ENCODE measurements at places on chromosomes 2 and 18. TPM values are rescaled to one million over a fixed set of nuclear protein-coding genes. Genes with fewer than 3 reads are reported as not detected.

DNA sequence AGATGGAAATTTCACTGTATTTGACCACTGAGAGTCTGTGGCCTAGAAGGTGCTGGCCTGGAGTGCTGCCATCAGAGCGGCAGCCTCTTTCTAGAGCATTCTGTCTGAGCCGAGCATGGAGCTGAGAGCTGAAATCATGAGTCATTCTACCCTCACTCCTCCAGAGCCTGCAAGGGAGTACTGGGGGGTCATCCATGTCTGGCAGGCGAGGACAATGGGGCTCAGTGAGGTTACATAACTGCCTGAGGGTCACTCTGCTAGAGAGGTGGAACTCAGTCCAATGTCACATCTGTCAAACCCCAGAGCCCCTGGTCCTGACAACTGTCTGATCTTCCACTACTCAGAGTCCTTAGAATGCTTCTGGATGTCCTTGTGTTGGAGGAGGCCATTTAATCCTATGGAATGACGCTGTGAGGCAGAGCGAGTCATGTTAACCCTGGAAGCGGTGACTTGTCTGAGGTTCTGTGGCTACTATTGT, 65.3 kb downstream of the HAUS1 start:
- no peak for DNase-seq

GRCh38 chr2:24618144-24618543, 127.1 kb downstream of the NCOA1 start:
- no peak for DNase-seq

DNA sequence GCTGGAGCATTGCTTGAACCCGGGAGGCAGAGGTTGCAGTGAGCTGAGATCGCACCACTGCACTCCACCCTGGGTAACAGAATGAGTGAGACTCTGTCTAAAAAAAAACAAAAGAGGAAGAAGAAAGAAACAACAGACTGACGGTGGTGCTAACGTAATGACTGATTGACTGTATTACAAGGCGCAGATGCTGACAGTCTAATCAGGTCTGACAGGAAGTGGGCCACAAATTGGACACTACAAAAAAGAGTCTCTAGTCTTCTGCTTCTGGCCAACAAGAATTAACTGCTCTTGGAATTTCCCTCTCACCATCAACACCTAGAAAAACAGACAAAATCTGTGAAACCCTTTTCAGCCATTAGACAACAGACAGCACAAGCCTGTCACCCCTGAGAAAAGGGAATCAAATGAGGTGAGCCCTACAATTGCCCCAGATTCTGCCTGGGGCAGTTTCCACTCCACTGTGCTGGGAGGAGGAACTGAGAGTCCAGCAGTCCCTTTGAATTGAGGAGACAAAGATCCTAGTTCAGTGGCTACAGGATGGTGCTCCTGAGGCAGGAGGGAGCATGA, 43.3 kb downstream of the SNED1 start:
- no peak for DNase-seq

- peak; percentile 71 for DNase-seq
Observed at GRCh38 chr18:50286391-50287027, 983 bp downstream of the CXXC1 start.

Gene APLF
- 3.5 TPM for total RNA-seq

Gene GALNT13
- total RNA-seq = 0.60 TPM

Gene RNF144A
- total RNA-seq = 32.6 TPM

Gene ATRAID
- 65.2 TPM for total RNA-seq

- DNase-seq = peak; percentile 81
Observed at GRCh38 chr18:48868468-48869466, 82.0 kb downstream of the SMAD7 start.

GRCh38 chr2:172467382-172467781, 40.0 kb downstream of the ITGA6 start:
- DNase-seq = peak; percentile 30

DNA sequence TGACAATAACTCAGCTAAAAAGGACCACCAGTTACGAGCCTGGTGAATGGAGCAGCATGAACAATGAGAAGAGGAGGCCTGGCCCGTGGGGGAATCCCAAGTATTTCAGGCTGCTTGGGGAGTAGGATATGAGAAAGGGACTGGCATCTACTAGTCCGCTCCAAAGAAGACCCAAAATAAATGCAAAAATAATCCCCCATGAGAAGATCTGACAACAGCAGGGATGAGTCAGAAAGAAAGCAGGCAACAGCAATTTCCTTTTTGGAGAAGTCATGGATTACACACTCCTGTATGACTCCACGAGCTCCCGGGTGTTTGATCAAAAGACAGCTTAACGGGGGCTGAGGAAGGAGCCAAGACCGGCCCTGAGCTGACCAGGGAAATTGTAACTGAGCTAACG, 111.4 kb downstream of the SOX11 start:
- no peak for DNase-seq

GRCh38 chr2:24050041-24050979, 769 bp downstream of the FKBP1B start:
- peak; percentile 15 for DNase-seq

Gene LIMS2
- total RNA-seq = 22.1 TPM

Gene OR6B2
- not detected for total RNA-seq

- peak; percentile 62 for DNase-seq
Observed at GRCh38 chr2:168336786-168337388, 89.5 kb upstream of the STK39 start.

Gene ZDBF2
- total RNA-seq = 10.9 TPM

DNA sequence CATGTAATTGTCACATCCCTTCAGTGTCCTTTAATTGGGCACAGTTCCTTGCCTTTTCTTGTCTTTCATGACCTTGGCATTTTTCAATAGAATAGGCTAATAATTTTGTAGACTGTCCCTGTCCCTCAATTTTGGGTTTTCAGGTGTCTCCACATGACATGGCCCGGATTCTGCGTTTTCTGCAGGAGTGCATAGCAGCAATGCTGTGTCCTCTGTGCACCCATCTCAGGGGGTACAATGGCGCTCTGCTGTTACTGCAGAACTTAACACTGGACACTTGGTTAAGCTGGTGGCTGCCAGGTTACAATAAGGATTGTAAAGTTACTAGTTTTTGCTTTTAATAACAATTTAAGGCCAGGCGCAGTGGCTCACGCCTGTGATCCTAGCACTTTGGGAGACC, 51.3 kb downstream of the INPP5D start:
- no peak for DNase-seq

DNA sequence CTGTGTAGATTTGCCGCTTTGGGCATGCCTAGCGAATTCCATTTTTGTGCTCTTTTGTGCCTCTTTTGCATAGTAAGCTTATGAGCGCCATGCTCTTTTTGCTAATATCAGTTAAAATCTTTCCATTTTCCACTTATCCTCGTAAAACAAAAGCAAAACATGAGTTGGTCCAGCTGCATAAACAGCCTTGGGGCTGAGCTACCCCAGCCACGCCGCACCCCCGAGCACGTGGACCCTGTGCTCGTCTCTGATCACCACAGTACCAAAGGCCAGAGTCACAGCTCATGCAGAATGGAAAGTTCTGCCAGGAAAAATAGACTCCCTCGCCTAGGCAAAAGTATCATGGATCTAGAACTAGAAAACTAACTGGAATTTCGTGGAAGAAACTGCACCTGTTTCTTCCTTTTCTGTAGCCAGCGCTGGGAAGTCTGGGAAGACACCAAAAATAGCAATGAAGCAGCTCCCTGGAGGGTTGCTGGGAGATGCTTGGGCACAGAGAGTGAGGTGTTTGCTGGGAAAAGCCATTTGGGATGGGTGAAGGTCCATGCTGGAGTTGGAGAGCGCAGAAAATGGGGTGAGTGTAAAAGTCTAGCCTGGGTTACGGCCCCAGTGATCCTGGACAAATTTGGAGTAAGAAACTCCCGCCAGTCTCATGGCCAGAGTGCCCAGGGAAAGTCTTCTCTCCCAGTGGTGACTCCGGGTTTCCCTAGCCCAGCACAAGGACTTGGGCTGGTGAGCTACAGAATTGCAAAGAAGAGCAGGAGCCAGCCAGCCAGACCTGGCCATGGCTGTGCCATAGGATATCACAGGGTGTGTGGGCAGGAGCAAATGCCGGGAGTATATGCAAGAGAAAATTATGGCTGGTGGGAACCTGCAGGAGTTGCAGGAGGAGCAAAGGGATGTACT, 218.4 kb downstream of the GBX2 start:
- no peak for DNase-seq

Gene TEX261
- total RNA-seq = 38.8 TPM

Gene ANKRD30B
- total RNA-seq = not detected

DNA sequence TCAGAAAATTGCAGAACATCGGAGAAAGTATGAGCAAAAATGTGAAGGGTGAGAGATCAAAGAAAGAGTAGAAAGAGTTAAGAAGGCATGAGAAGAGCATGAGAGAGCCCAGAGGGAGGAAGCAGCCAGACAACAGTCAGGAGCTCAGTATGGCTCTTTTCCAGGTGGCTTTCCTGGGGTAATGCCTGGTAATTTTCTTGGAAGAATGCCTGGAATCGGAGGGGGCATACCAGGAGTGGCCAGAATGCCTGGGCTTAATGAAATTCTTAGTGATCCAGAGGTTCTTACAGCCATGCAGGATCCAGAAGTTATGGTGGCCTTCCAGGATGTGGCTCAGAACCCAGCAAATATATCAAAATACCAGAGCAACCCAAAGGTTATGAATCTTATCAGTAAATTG, 271.8 kb upstream of the TFPI start:
- no peak for DNase-seq

Gene MOGAT1
- total RNA-seq = not detected

Gene TMEM37
- not detected for total RNA-seq

Measured in activated CD8-positive, alpha-beta T cell treated with anti-CD3 and anti-CD28 coated beads for 36 hours (primary cell).